CD4-positive, alpha-beta T cell treated with Interleukin-17A for 1 hour (primary cell): ENCODE measurements at places on chromosomes 16 and 17.

DNA sequence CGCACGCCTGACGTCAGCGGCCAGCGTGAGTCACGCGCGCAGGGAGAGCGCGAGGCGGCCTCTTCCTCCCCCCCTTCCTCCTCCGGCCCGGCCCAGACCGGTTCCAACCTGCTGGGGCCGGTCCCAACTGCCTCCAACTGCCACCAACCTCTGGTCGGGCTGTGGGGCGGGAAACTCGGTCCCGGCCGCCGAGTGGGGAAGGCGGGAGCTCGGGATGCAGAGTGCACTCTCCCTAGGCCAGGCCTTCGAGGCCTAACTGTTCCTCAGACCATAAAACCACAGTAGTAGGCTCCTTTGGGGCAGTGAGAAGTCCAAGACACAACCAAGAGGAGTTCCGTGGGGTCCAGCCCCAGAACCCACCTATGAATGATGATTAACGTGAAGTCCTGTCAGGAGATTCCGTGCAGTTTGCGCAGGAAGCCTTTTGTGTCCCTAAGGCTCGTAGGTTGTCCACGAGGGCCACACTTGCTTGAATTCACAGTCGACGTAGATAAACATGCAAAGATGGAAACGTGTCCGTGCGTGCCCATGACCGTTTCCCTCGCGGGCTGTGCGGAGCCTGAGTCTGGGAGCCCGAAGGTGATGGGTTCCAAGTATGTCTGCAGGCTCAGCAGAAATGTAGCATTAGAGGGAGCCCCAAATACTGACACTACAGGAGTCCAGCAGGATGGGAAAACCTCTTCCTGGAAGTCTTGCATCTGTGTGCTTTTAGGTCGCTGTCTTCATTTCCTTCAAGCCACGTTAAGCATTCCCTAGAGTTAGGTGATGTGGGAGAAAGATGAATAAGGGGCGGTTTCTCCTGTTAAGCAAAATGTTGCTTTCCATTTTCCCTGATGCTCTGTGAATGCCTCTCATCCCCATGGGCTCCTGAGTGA lies 647 bp downstream of the UNK start:
- peak; percentile 92 for DNase-seq

DNA sequence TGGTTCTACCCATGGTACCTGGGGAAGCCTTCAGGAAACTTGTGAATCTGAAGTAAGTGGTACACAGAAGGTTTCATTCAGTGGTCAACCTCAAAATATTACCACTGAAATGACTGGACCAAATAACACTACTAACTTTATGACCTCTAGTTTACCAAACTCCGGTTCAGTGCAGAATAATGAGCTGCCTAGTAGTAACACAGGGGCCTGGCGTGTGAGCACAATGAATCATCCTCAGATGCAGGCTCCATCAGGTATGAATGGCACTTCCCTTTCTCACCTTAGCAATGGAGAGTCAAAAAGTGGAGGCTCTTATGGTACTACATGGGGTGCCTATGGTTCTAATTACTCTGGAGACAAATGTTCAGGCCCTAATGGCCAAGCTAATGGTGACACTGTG lies 55.9 kb upstream of the SLC5A11 start:
- no peak for DNase-seq

DNA sequence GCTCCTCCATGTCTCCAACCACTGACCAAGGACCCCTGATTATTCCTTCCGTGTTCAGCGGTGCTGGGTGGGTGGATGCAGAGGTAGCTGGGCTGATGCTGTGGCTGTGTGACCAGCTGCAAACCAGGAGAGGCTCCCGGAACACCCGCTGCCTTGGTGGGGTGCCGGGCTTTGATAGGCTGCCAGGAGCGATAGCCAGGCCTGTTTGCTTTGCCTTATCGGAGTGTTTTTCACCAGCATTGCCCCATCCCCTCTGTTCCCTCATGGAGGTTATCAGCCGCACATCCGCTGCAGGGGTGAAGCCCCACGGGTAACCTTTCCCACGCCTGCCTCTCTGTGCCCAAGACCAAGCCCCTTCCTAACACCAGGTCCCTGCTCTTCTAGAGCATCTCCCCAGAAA lies 354.3 kb downstream of the C16orf95 start:
- no peak for DNase-seq

GRCh38 chr16:80717611-80718010 lies 86.8 kb downstream of the CDYL2 start:
- no peak for DNase-seq

DNA sequence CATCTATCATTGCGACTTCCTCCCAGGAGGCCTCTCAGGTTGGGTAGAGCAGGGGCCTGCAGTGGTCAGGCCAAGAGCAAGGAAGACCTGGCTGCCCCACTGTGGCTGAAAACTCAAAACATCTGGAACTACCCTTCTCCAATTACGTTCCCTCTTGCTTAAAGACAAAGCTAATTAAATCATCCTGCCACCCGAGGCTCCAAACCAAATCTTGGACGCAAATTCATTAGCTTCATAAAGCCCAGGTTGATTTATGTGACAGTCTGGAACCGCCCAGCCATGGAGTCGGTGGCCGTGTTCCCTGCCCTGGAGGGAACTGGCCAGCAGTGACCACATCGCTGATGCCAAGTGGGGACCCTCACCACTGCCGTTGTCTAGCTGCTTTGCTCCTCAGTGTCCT lies 21.4 kb downstream of the GRIN2C start:
- DNase-seq = no peak

- peak; percentile 55 for DNase-seq
Observed at GRCh38 chr17:77884019-77884418, 74.5 kb upstream of the TNRC6C start.

DNA sequence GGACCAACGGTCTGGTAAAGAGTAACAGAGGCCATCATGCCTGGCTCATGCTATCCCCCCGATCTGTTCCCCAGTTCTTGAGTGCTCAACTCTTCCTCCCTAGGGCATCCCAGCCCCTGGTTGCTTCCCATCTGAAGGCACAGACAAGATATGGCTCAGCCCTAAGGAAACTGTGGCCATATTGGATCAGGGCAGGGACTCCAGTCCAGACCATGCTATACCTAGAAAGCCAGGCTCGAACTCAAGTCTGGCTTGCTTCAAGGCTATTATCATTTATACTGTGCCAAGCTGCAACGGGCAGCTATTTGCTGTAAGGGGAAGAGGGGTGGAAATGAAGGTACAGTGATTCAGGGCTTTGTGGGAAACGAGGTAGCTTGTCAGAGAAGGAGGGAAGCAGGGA lies 2.8 kb downstream of the UBTF start:
- no peak for DNase-seq

DNA sequence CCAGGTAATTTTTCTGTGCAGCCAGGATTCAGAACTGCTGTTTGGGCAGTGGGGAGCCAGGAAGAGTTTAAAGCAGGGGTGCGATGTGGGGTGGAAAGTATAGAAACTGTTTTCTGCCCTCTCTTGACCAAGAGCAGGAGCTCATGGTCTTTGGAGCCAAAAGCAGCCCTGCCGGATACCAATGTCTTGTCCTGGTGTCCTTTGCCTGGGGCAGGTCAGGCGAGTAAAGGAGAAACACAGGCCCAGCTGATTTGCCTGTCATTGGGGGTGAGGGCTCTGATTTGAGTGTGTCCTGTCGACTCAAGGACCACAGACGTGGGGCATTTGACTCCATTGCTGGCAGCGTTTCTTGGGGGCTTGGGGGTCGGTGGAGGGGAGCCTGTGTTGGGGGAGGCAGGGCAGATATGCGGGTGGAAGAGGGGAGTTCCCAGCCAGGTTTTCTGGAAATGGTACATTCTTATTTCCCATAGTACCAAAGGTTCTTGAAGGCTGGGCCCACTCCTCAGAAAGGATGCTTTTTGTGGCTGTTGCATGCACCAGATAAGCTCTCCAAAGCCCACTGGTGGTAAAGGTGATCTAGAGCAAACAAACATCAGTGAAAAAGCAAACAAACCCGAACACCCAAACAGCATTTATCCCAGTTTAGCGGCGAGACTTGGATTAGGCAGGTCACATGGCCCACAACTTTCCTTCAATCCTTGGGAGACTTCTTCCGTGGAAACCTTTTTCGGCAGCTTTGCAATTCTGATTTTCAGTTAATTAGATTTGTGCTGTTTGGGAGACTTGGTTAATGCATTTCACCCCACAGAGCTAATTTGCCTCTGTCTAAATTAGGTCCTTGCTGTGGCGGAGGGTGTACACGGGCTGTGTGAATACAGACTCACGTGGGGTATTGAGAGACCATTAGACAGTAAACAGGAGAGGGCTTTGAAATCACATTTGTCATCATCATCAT lies 59.0 kb downstream of the MSI2 start:
- no peak for DNase-seq

DNA sequence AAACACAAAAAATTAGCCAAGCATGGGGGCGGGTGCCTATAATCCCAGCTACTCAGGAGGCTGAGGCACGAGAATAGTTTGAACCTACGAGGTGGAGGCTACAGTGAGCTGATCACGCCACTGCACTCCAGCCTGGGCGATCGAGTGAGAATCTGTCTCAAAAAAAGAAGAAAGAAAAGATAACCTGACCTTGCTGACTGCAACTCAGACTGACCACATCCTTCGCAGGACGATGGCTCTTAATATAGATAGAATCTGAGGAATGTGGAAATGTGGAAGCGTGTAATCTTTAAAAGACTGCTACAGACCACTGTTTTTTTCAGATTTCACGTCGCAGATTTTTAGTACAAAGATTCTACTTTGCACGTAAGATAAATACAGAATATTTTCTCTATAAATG lies 37.8 kb downstream of the KLHDC4 start:
- no peak for DNase-seq

GRCh38 chr16:47142486-47142820 lies 1.3 kb downstream of the NETO2 start:
- DNase-seq = peak; percentile 13

GRCh38 chr17:30580916-30581315 lies 103.7 kb downstream of the GOSR1 start:
- DNase-seq = no peak

GRCh38 chr16:80040814-80041213 lies 440.3 kb upstream of the MAF start:
- DNase-seq = no peak
